Pulmonary artery endothelial cell (primary cell): ENCODE measurements at places on chromosomes 13 and 19. TPM values are rescaled to one million over a fixed set of nuclear protein-coding genes. Genes with fewer than 3 reads are reported as not detected.

DNA sequence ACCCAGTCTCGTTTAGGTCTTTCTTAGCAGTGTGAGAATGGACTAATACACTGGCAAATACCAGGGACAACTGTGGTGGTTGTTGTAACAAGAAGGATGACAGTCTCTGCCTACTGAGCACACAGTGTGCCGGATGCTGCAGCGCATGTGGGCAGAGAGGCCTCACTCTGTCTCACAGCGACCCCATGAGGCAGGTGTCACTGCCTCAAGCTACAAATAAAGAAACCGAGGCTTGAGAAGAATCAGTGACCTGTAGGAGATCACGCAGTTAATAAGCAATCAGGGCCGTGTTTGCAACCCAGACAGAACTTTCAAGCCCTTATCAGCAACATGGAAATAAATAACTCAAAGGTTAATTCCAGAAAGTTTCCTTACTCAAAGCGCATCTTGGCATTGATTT lies 40.5 kb upstream of the GAS6 start:
- no peak for DNase-seq

- DNase-seq: no peak
Measured at GRCh38 chr13:81304121-81304659, 963.3 kb upstream of the SPRY2 start.

GRCh38 chr19:23415034-23415433 lies 19.8 kb upstream of the ZNF91 start:
- DNase-seq: no peak

The MAMSTR gene
- total RNA-seq: 0.14 and 0.20 TPM in 2 replicates

- DNase-seq: no peak
Measured at GRCh38 chr19:17542793-17543582, 12.5 kb upstream of the COLGALT1 start.

- DNase-seq: no peak
Measured at GRCh38 chr13:75405976-75406703, 75.8 kb downstream of the TBC1D4 start.

- no peak for DNase-seq
Measured at GRCh38 chr13:30615866-30616541, 1.7 kb upstream of the USPL1 start.

- no peak for DNase-seq
Measured at GRCh38 chr19:4086411-4086867, 19.7 kb upstream of the ZBTB7A start.

DNA sequence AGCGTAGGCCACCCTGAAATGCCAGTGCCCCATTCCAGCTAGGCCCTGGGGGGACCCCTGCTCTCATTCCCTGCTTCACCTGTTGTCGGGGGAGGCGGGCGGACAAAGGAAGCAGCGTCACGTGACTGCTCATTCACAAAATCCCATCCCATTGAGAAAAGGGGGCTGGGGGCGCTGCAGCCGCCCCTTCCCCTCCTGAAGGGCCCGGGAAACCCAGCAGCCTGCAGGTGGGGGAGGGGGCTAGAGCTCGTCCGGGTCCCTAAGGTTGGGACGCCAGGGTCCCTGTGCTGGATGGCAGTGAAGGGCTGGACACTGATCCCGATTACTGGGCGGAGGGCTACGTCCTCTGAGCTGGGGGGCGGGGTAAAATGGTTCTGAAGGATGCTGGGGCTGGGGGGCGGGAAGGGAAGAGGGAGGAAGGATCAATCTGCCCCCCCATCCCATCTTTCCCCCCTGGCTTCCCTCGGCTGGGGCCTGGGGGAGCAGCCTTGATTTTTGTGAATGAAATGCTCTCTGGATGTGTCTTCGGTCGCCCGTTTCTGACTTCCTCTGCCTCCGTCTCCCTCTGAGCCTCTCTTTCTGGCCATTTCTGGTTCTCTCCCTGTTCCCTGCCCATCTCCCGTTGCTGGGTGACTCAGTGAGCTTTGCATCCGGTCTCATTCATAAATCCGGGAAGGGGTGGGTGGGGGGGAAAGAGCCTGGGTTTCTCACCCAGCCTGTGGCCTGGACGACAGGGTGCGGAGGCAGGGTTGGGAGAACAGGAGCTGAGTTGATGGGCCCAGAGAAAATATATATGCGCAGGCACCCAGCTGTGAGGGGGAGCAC lies 816 bp downstream of the SPRED3 start:
- peak; percentile 45 for DNase-seq

DNA sequence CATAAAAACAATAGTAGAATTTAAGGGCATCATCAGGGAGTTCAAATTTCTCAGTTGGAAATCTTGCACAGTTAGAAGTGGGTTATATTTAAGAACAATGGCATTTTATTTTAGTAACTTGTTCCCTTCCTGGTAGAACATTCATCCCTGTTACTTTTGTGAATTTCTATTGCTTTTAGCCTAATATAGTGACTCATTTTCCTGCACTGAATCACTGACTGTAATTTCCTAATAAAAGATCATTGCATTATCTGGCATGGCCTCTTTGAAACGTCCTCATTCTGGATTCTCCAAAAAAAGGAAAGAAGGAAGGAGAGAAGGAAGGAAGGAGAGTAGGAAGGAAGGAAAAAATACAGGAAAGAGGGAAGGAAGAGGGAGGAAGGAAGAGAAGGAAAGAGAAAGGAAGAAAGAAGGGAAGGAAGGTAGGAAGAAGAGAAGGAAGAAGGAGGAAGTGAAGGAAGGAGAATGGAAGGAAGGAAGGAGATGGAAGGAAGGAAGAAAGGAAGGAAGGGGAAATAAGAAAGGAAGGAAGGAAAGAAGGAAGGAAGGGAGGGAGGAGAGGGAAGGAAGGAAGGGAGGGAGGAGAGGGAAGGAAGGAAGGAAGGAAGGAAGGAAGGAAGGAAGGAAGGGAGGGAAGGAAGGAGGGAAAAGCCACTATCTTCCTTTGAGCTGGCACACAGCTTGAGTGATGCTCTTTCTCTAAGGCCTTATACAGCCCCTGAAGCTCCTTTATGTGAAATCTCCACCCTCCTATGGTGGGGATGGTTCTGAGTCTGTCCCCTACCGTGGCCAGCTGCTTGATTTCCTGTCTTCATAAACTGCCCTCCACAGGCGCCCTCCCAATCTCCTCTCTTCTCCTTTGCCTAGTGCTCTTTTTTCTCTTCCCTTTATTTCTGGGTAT lies 29.8 kb upstream of the TM9SF2 start:
- DNase-seq: peak; percentile 11

DNA sequence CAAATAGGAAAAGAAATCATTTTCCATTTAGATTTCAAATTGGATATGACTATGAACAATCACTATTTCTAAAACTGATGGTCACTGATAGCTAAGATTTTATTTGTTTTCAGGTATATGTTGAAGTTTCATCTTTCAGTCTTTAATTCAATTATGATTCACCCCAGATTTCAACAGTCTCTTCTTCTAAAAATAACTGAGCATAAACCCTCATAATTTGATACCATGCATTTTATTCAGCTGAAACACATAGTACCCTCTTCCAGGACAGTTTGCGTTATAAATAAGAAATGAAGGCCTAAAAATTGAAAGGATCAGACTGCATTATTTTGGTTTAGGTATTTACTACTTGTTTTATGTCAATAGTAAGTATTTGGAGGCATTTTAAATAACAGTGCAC lies 428.5 kb upstream of the NBEA start:
- DNase-seq: no peak

- peak; percentile 30 for DNase-seq
Measured at GRCh38 chr13:95128045-95128643, 173.1 kb downstream of the ABCC4 start.

- no peak for DNase-seq
Measured at GRCh38 chr19:40576151-40576584, 505 bp upstream of the SHKBP1 start.

- DNase-seq: no peak
Measured at GRCh38 chr19:53388168-53388567, 6.8 kb upstream of the ZNF765 start.

DNA sequence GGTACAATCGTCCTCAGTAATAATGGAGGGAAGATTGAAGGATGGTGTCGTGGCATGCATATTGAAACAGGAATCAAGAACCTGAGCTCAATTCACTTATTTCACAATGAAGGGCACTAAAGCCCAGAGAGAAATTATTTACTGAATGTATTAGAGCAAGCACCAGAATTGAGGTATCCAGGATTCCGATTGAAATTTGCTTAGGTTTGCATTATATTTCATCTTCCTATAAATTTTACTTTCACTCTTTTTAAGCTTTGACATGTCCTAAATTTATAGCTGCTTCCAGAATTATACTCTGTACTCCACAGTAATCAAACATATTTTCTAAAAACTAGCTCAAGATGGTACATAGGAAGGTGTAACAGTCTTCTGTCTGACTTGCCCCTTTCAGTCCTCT lies 454.9 kb upstream of the HTR2A start:
- no peak for DNase-seq

The LGALS7B gene
- total RNA-seq: not detected in 2 replicates

GRCh38 chr13:64640002-64640401 lies 2590.1 kb downstream of the PCDH9 start:
- no peak for DNase-seq

DNA sequence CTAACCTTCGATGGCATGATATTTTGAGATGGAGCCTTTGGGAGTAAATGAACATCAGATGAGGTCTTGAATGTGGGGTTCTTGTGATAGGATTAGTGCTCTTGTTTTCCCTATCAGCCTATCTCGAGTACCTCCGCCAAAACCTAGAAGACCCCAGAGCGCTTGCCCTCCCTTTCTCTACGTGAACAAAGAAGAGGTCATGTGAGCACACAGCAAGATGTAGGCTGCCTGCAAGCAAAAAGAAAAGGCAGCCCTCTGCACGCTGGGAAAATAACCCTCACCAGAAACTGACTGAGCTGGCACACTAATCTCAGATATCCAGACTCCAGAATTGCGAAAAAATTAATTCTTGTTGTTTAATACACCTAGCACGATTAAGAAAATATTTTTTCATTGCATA lies 799.8 kb upstream of the SLC10A2 start:
- DNase-seq: no peak

GRCh38 chr13:30165796-30166195 lies 141.6 kb downstream of the KATNAL1 start:
- no peak for DNase-seq

The U2AF1L4 gene
- 2.0 and 3.9 TPM in 2 replicates for total RNA-seq

DNA sequence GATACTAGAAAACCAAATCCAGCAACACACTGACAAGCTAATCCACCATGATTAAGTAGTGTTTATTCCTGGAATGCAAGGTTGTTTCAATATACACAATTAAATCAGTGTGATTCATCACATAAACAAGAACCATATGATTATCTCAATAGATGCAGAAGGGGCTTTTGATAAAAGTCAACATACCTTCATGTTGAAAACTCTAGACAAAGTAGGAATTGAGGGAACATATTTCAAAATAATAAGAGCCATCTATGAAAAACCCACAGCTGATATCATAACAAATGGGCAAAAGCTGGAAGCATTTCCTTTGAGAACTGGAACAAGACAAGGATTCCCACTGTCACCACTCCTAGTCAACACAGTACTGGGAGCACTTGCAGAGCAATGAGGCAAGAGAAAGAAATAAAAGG lies 213.6 kb upstream of the CSNK1A1L start:
- DNase-seq: no peak

The PRKACA gene
- total RNA-seq: 37.9 and 44.4 TPM in 2 replicates

DNA sequence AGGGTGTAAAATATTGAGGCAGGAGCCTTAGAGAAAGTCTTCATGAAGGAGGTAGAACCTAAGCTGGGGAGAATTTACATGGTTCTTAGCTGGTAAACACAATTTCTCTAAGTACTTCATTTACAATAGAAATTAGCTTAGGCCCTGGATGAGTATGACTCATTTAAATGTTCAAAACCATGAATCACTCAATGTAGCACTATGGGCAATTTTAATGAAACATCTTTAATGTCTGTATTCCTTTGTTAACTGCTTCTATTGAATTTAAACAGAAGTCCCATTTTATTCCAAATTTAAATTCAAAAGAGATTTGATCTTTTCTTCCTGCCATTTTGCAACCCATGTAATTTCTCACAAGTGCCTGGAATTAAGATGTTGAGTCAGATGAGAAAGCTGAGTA lies 252.1 kb downstream of the RFC3 start:
- DNase-seq: no peak

DNA sequence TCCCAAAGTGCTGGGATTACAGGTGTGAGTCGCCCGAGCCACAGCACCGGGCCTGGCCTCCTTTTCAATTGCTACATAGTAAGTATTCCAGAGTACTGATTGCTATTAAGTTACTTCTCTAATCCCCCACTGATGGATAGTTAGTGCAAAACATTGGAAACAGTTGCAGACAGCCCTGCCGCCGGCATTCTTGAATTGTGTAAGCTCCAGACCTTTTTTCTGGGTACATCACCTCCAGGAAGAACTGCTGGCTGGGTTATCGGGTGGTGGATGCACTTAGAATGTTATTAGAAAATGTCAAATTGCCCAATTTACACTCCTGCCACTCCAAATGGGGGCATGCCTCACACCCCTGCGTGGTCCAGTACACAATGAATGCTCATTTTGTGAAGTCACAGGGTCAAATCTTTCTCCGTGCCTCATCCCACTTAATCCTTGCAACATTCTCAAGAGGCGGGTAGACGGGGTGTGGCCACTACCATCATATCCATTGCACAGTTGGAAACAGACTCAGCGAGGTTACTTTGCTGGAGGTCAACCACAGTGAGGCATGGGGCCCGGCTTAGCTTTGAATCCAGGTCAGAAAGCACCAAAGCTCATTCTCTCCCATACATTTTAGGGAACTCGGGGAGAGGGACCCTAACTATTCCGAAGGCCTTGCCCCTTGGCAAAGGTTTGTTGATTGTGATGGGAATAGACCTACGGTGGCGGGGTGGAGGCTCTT lies 1.0 kb upstream of the KDM4B start:
- DNase-seq: no peak

The SYDE1 gene
- 9.4 and 12.4 TPM in 2 replicates for total RNA-seq

The TMIGD2 gene
- total RNA-seq: not detected in 2 replicates

DNA sequence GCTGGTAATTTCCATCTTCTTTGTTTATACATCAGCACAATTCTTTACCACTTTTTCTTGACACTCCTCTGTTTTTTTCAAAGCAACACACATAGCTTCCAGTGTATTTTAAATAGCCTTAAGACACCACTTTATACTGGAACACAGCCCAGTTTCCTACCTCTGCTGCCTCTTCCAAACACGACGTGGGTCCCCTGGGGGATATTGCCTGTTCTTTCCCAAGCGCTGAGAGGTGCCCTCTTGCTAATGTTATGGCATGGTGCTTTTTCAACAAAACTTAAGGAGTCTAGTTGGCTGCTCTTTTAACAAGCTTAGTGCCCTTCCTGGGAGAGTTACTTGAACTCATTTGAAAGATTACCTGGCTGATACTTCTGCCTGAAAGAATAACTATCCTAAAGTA lies 112.7 kb downstream of the OLFM4 start:
- no peak for DNase-seq

- no peak for DNase-seq
Measured at GRCh38 chr19:41001243-41001971, 10.3 kb downstream of the CYP2B6 start.

The RUBCNL gene
- not detected in 2 replicates for total RNA-seq

GRCh38 chr19:41847351-41848105 lies 2.7 kb downstream of the DMRTC2 start:
- DNase-seq: no peak

GRCh38 chr19:54431255-54431838 lies 16.1 kb downstream of the TTYH1 start:
- DNase-seq: no peak

The ZNF320 gene
- 7.5 and 9.1 TPM in 2 replicates for total RNA-seq

DNA sequence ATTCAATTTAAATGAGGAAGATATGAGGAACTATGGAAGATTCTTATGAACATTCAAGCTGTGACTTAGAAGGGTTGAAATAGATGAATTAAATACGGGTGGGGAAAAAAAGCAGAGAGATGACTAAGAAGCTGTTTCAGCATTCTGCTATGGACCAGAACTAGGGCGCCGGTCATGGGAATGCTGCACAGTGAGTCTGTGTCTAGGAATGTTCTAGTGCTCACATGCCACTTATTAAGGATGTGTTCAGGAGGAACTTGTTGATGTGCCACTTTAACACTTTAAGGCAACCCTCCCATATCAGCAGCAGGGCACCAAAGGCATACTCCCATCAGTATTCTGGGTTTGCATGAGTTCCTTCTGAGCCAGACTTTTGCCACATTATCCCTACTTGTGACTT lies 152.1 kb downstream of the POSTN start:
- no peak for DNase-seq
